CD8-positive, alpha-beta memory T cell (primary cell): ENCODE measurements at places on chromosomes 1 and 21.

DNA sequence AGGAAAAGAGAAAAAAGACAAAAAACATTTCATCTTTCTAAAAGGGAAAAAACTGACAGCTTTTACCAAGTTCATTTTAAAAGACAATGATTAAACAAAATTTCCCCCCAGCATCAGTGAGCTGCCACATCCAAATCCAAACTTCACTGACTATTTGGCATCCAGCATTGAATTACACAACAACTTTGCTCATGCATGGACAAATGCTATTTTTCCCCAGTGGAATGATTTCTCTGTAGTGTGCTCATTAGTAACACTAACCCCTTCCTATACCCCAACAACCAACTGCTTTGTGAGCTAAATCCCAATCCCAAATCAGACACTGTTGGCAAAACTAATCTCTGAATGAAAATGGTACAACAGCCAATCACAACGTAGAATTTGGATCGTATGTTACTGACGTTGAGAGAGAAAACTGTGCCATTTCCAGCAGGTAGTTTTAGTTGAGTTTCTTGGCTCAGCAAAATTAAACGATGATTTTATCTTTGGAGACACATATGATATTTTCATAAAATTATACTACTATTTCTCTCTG is 37.9 kb downstream of the PIK3R3 start:
- no peak for DNase-seq

- peak; percentile 65 for DNase-seq
These were observed 2.1 kb upstream of the PFKL start for GRCh38 chr21:44297525-44298290.

DNA sequence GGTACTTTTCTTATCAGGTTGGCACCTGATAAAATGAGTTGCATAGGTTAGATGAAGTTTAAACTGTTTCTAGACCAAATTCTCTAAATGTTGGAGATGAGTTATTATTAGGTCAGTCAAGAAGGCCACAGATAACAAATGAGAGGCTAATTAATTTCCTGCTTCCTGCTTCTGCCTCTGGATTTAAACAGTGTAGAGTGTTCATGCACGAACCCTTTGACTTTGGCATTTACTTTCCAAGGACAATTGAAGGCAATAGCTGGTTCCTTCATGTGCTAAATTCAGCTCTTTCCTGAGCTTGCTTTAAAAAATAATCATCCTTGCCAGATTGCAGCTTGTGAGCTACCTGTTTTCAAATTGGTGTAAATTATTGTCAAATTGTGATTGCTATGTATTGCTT is 80.6 kb downstream of the RASAL2 start:
- DNase-seq = no peak

DNA sequence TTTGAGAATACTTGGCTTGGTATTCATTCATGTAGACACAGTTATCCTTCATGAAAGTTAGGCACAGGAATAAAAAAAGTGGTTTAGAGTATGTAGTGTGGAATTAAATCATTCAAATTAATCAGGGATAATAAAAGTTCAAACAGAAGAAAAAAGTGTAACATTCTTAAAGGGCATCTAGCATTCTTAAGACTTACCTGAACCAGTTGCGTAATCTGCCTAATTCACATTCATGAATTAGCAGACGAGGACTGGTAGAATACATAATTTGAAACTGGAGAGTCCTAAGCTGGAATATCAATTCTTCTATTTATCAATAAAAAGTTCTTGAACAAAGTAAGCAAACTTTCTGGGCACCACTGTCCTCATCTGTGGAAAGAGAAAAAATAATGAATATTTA is 157.0 kb upstream of the DEPDC1 start:
- DNase-seq = no peak

DNA sequence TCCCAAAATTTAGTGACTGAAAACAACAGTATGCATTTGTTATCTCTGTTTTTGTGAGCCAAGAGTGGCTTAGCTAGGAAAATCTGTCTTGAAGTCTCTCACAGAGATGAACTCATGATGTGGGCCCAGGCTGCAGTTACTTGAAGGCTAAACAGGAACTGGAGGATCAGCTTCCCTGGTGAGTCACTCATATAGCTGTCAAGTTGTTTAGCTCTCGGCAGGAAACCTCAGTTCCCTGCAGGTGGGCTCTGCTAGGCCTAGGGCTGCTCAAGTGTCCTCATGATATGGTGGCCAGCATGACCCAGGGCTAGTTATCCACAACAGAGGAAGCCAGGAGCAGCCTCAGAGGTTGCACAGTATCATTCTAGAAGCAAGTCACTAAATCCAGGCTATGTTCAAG is 30.2 kb upstream of the DDX59 start:
- DNase-seq = no peak

GRCh38 chr1:104785575-104786187 is 1036.0 kb downstream of the AMY1C start:
- DNase-seq = no peak

- no peak for DNase-seq
These were observed 95.9 kb downstream of the RASAL2 start for GRCh38 chr1:178189814-178190213.

DNA sequence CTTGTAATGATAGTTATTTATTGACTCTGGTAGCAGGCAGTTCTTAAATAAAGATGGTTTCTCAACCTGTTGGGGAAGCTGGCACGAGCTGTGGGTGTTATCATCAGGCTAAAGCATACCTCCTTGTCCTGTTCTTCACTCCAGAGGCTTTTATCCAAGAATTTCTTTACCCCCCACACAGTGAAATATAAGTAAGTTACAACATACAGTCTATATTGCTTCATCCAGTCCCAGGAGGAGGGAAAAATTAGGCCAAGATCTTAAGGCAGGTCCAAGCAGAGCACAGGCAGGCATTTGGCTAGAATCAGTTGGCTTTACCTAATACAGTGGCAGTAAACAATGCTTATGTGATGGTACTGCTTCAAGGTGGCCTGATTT is 6.3 kb downstream of the TMEM81 start:
- no peak for DNase-seq

- no peak for DNase-seq
These were observed 39.6 kb upstream of the C21orf91 start for GRCh38 chr21:17858747-17859146.

DNA sequence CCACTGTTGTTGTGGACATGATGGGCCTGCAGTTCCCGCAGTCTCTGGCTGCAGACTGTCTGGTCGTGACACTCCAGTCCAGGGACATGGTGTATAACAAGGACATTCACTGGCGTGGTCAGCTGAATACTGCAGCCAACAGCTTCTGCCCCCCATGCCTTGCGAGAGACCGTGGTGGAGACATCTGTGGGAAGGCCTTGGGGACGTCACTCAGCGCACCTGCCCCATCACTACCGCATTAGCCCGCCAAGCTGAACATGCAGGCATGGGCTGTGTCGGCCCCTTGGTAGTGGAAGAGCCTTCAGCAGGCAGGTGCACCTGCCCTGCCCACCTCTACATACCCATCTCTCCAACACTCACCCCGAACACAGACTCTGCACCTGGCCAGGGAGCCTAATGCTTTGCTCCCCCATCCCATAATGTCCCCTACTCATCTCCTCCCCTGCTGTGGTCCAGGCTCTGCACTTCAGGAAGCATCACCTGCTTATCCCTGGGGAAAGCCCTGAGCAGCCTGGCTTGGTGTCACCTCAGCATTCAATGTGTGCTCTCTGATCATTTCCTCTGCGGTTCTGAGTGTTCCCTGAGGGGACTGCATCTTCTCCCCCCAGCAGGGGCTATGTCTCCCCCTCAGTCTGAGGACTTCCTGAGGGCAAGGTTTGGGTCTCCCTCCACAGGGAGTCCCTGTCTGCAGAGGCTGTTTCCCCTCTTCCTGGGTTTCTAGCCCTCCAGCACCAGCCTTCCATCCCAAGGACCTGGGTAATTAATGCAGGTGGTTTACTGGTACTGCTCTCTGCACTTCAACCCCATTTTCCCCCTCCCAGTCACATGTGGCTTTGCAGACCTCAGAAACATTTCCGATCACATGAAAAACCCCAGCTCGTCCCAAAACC is 3.2 kb downstream of the PGLYRP4 start:
- DNase-seq = no peak
